ENCODE measurements at places on chromosomes 4 and X. TPM values are rescaled to one million over a fixed set of nuclear protein-coding genes. Genes with fewer than 3 reads are reported as not detected.

Gene DIPK2B
- polyA plus RNA-seq: not detected

Gene CLIC2
- 6.3 TPM for polyA plus RNA-seq

DNA sequence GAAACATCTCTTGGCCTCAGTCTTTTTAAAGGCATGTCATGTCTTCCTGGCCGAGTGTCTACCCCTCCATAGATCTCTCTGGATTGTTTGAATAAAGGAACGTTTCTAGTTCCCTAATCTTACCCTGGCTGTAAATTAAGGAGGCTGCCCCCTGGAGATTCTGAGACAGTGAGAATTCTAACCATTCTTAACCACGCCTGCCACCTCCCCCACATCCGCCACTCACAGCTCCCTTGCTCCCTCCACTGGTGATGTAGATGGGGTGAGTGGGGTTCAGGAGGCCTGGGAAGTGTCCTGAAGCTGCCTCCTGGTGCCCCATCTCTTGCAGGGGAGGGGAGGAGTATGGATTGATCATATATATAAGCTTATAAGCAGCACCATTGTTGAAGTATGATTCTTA lies 48.0 kb upstream of the TRIM2 start:
- DNase-seq: peak; percentile 5

Gene SMIM20
- 34.9 TPM for polyA plus RNA-seq

GRCh38 chrX:123432361-123433150 lies 248.5 kb downstream of the GRIA3 start:
- no peak for DNase-seq

- DNase-seq: no peak
These were observed 759.2 kb downstream of the DMD start for GRCh38 chrX:32451954-32452695.

- no peak for DNase-seq
These were observed 19.9 kb upstream of the TMSB4X start for GRCh38 chrX:12954981-12955380.

DNA sequence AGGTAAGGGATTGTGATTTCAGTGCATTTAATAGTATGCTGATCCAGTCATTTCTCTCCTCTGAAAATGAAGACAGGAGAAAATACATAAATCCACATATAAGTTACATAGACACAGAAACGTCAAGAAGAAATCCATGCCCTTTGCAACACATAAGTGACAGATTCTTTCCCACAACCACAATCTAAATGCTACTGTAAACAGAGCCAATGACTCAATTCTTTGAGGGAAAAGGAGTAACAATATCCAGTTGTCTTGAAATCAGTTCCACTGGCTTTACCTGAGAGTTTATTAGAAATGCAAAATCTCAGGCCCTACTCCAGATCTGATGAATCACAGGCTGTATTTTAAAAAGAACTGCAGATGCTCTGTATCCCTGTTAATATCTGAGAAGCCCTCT lies 66.4 kb downstream of the ARAP2 start:
- peak; percentile 24 for DNase-seq

DNA sequence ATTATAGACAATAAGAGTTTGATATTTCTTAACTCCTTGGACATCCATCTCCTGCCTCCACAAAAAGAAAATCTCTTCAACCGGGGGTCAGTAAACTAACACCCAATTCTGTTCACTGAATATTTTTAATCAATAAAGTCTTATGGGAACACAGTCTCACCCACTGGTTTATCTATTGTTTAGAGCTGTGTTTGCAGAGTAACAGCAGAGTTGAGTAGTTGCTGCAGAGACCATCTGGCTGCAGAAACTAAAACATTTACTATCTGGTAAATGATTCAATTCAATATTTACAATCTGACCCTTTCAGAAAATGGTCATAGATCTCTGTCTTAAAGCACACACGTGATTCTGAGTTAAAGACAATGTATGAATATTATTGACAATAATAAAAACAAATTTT lies 94.0 kb downstream of the TMA16 start:
- DNase-seq: no peak

- DNase-seq: no peak
These were observed 102.9 kb downstream of the SYTL5 start for GRCh38 chrX:38109042-38109898.

DNA sequence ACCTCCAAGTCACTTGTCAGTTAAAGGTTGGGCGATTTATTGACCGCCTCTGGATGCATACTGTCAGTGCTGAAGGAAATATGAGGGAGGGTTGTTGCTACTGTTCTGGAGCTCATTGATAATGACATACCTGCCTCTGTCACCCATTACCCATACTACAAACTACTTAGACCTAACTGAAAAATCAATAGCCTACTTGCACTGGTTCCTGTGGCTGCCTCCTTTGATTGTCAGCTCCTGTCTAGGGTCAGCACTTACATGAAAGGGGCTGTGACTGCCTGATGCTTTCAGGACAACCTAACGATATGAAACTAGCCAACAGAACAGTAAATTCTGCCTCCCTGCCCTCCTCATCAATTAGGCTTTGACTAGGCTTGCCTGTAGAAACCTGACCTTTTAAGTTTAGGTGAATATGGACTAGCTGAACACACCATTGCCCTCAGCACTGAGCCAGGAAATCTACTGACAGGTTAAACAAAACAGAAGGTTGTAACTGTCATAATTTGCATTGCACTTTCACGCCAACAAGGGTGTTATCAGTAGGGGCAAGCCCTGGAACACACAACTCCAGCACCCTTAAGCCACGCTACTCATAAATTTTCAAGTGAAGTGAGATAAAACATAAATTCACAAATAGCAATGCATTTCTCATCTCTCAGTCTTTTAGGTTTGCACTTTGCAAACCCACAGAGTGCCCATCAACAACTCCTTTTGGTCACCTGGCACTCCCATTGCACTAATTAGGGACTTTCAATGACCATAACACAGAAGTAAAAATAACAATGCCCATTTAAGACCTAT lies 9.0 kb upstream of the MAB21L2 start:
- no peak for DNase-seq

Gene NEUROG2
- not detected for polyA plus RNA-seq

Data from fibroblast of lung (primary cell).